Tongue (tissue), 3 donors: ENCODE measurements at places on chromosomes 3 and 15. TPM values are rescaled to one million over a fixed set of nuclear protein-coding genes. Genes with fewer than 3 reads are reported as not detected.

Gene MESP1
- 0.31 TPM for total RNA-seq

Gene RPL22L1
- total RNA-seq, result 32.0 TPM

Gene SNURF
- 31.5 TPM for total RNA-seq

Gene DALRD3
- total RNA-seq, result 35.4 TPM

Gene NTRK3
- total RNA-seq, result 14.7 TPM

Gene CATSPER2
- total RNA-seq, result 0.51 TPM

Gene LRRC31
- not detected for total RNA-seq

Gene ZPLD1
- not detected for total RNA-seq

Gene SLC2A2
- not detected for total RNA-seq

Gene MESP2
- total RNA-seq, result not detected
